ENCODE measurements at places on chromosomes 5 and 9.
A peak's percentile ranks its signal among the peaks of the same experiment; 100 is the strongest.

- no peak for DNase-seq
Measured at GRCh38 chr9:20352591-20352990, 269.7 kb downstream of the MLLT3 start.

GRCh38 chr5:123452401-123452800, 29.2 kb upstream of the CEP120 start:
- no peak for DNase-seq

- peak; percentile 3 for DNase-seq
Measured at GRCh38 chr9:5263351-5264218, 32.4 kb downstream of the INSL4 start.

DNA sequence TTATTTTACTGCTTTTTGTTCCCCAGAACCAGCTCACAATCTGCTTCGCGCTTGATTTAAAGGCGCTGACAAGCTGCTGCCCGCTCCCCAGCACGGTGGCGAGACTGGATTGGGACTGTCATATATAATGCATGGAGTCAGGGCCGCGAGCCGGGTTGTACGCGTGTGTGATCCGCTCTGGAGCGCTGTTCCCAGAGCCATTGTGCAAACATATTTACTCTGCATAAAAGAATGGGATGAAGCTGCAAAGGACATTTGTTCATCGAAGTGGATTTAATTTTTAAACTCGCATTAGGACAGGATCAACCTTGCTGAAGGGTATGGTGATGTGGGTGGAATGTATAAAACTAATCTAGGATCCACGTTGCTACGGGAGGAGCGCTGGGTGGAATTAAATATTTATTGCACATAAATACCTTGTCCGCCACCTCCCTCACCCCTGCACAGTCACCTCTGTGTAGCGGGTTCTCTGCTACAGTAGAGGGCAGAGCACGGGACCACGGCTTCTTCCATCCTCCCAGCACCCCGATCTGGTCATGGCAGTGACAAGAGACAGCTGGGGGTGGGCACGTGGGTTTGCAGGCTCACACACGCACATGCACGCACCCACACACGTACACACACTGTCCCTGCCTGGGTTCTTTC, 18.1 kb upstream of the FCN1 start:
- no peak for DNase-seq

- DNase-seq: no peak
Measured at GRCh38 chr5:90366948-90367347, 42.6 kb downstream of the CETN3 start.
